Sigmoid colon (tissue), 7 donors: ENCODE measurements at places on chromosomes 5 and 9. TPM values are rescaled to one million over a fixed set of nuclear protein-coding genes. Genes with fewer than 3 reads are reported as not detected.

DNA sequence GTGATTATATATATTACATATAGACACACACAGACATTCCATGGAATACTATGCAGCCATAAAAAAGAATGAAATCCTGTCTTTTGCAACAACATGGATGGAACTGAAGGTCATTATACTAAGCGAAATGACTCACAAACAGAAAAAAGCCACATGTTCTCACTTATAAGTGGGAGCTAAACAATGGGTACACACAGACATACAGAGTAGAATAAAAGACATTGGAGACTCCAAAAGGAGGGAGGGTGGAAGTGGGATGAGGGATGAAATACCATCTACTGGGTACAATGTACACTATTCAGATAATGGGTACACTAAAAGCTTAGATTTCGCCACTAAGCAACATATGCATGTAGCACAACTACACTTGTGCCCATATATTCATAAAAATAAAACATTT, 170.0 kb upstream of the RGMB start:
- no peak overlapping the region for H3K4me3 ChIP-seq
- no peak for DNase-seq
- H3K4me1 ChIP-seq, result no peaks in the 10 kb centered on the region
- no peak overlapping the region for H3K27ac ChIP-seq
- no peaks in the 10 kb centered on the region for H3K36me3 ChIP-seq
- no peaks in the 10 kb centered on the region for H3K27me3 ChIP-seq

NSA2 gene
- 182 TPM for total RNA-seq

SERF1A gene
- 29.0 TPM for total RNA-seq

DNA sequence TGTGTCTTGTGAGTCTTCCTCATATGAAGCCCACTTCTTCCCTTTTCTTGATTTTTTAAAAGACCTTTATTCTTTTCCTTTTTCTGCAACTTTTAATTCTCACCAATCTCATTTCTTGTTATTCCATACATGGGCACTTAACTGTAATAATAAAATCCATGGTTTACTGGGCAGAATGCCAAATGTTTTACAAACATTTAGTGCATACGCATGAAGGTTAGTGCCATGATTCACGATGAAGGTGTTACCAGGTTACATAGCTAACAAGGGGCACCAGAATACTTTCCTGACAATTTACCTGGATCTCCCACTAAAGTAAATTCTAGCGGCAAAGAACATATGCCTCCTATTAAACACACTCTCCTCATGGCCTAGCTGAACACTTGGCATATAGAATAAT, 28.5 kb downstream of the MAN2A1 start:
- H3K36me3 ChIP-seq, result no peaks in the 10 kb centered on the region
- no peak overlapping the region for H3K27ac ChIP-seq
- DNase-seq, result no peak
- H3K27me3 ChIP-seq, result no peaks in the 10 kb centered on the region
- H3K4me3 ChIP-seq, result no peak overlapping the region

GRCh38 chr9:79667120-79667519, 95.4 kb downstream of the TLE4 start:
- H3K36me3 ChIP-seq, result no peaks in the 10 kb centered on the region
- no peak for DNase-seq
- H3K4me1 ChIP-seq, result peaks cover 26% of the 10 kb centered on the region
- H3K27me3 ChIP-seq, result no peaks in the 10 kb centered on the region

DNA sequence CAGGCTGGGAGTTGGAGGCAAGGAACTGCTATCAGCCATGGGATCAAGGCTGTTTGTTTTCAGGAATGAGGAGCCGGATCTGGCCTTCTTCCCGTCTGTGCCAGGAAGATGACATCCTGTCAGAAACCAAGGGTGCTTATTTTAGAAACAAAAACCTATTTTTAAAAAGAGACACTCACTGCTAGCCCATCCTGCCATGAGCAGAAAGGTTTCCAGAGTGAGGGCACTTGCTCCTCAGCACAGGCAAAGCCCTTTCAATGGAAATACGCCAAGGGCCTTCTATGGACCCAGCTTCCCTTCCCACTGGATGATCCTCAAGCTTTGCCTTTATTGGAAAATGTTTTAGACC, 132.6 kb upstream of the FSTL4 start:
- no peak for DNase-seq
- H3K27me3 ChIP-seq, result no peaks in the 10 kb centered on the region
- H3K36me3 ChIP-seq, result no peaks in the 10 kb centered on the region
- no peak overlapping the region for H3K4me3 ChIP-seq

- DNase-seq, result no peak
- H3K27ac ChIP-seq, result no peak overlapping the region
- no peaks in the 10 kb centered on the region for H3K36me3 ChIP-seq
- peaks cover 24% of the 10 kb centered on the region for H3K4me1 ChIP-seq
- peaks cover 13% of the 10 kb centered on the region for H3K27me3 ChIP-seq
Observed at GRCh38 chr5:96434201-96434645, 1.2 kb upstream of the PCSK1 start.

- H3K36me3 ChIP-seq, result no peaks in the 10 kb centered on the region
- H3K27me3 ChIP-seq, result no peaks in the 10 kb centered on the region
- no peaks in the 10 kb centered on the region for H3K4me1 ChIP-seq
- no peak for DNase-seq
- H3K4me3 ChIP-seq, result no peak overlapping the region
- H3K27ac ChIP-seq, result no peak overlapping the region
Observed at GRCh38 chr5:147346006-147346561, 111.3 kb downstream of the STK32A start.

FBLL1 gene
- 2.1 TPM for total RNA-seq
